Renal cortical epithelial cell (primary cell): ENCODE measurements at places on chromosomes 6 and 20. TPM values are rescaled to one million over a fixed set of nuclear protein-coding genes. Genes with fewer than 3 reads are reported as not detected.

Gene CST5
- not detected in 2 replicates for total RNA-seq

DNA sequence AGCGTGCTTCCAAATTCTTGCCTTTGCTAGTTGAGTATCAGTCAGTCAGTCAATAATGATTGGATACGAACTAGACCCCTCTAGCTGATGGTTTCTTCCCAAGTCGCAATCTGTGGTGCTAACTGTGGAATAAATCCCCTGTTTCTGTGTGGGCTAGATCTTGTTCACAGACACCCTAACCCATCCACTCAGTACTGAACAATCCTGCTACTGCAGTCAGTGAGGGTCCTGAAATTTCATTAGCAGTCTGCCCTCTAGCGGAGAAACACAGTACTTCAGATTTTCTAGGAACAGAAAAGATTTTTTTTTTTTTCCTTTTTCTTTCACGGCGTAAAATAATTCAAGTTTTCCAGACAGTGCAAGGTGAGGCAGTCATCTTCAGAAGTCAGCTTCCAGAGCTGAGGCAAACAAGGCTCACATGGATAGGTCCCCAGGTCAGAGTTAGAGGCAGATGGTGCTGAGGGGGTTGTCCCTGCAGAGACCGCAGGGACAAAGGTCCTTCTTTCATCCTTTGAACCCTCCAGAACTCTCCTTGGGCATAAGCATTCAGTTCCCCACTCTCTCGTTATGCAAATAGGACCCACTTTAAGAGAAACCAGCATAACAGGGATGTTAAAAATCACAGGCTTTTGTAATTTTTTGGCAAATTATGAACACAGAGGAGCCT is 119.6 kb downstream of the SCML4 start:
- DNase-seq = peak; percentile 44

DNA sequence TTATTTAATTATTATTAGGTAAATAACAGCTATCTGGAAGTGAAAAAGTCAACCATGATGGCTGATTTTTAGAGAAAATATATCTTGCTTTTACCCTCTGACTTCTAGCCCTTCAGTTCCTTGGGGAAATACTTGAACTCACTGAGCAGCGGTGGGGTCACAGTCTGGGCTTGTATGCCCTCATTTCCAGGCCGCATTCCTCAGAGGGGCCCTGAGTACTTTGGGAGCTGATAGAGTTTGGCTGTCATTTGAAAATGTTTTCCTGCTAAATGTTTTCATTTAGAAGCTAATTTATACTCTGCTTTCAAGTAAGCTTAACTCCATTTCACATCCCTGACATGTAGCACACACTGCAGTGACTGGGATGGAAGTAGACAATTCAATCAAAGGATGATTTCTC is 1028.5 kb downstream of the KIF16B start:
- DNase-seq = no peak

Gene COL20A1
- total RNA-seq = not detected in 2 replicates

DNA sequence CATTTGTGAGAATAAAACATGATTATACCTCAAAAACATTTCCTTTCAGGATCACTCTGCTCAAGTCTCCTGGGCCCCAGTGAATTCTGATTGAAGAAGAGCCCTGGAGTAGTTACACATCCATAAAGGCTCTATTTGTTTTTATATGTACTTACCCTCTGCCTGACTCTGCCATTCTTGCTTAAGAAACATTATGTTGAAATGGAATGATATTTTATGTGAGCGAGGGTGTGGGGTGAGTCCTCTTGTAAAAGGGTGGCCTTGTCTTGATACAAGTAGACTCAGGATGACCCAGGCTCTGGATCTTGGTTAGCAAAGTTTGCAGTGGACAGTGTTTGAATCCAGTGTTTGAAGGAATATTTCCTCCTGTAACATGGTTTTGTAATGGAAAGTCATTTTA is 215.4 kb upstream of the PREP start:
- no peak for DNase-seq

- DNase-seq = peak; percentile 42
Observed at GRCh38 chr6:149211046-149211571, 106.4 kb upstream of the TAB2 start.

DNA sequence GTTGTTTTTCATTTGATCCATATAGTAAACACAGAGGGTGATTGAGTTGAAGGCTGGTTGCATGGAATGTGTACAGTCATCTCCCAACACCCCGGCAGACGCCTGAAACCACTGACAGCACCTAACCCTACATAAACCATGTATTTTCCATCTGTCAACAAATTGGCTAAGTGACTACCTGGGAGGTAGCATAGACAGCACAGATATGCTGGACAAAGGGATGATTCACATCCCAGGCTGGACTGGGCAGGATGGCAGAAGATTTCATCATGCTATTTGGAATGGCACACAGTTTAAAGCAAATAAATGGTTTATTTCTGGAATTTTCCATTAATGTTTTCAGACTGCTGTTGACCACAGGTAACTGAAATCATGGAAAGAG is 4.4 kb upstream of the VIP start:
- peak; percentile 88 for DNase-seq

DNA sequence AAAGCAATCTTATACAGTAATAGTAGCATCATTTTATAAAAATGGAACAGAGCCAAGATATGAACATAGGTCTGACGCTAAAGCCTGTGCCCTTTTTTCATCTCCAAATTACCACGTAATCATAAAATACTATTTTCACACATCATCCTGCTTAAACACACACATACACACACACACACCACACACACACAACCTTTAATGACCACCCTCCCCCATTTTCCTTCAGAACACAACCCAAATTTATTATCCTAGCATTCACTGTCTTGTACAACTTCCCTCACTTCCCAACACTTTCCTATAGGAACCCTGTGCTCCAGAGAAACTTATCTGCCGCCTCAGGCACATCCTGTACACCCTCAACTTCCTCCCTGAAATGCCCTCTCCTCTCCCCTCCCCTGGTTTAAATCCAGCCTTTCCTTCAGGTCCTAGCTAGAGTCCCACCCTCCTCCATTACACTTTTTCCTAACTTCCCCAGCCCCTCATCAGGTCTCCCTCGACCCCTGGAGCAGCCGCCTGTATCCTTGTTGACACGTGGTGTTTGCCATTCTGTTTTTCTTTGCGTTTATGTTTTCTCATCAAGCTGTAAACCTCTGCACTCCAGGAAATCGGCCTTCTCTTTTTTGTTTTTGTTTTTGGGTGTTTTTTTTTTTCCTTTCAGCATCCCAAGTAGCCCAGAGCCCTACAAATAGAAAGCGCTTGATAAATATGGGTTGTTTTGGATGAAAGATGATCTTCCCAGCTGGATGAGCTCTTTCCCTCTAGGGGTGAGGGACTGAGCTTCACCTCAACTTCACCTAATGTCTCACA is 968 bp upstream of the MMP24 start:
- no peak for DNase-seq

Gene STMND1
- total RNA-seq = not detected in 2 replicates

Gene CNBD2
- total RNA-seq = 1.2 and 3.6 TPM in 2 replicates

Gene ETV7
- 0.40 and 0.87 TPM in 2 replicates for total RNA-seq

GRCh38 chr6:128057946-128058345 is 157.1 kb upstream of the THEMIS start:
- no peak for DNase-seq

DNA sequence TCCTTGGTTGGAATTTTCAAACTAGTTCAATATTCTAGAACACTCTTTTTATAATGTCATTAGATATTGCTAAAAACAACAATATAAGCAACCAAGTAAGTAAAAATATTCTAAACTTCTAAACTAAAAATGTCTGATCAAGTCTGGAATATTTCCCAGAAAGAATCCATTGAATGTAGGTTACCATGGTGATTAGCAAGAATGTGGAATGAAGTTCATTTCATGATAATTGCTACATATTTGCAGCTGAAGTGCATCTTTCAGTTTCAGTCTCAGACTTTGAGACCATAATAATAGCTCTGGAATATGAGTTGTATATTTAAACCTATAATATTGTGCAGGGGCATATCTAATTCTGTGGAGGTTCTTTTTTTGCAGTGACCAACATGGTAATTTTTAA is 61.0 kb upstream of the NKAIN2 start:
- no peak for DNase-seq

Gene C6orf141
- 2.4 and 4.7 TPM in 2 replicates for total RNA-seq

GRCh38 chr6:12899046-12899833 is 182.7 kb downstream of the PHACTR1 start:
- no peak for DNase-seq

GRCh38 chr6:113301651-113302050 is 555.5 kb upstream of the MARCKS start:
- no peak for DNase-seq

Gene LRRN4
- 81.4 and 113 TPM in 2 replicates for total RNA-seq

DNA sequence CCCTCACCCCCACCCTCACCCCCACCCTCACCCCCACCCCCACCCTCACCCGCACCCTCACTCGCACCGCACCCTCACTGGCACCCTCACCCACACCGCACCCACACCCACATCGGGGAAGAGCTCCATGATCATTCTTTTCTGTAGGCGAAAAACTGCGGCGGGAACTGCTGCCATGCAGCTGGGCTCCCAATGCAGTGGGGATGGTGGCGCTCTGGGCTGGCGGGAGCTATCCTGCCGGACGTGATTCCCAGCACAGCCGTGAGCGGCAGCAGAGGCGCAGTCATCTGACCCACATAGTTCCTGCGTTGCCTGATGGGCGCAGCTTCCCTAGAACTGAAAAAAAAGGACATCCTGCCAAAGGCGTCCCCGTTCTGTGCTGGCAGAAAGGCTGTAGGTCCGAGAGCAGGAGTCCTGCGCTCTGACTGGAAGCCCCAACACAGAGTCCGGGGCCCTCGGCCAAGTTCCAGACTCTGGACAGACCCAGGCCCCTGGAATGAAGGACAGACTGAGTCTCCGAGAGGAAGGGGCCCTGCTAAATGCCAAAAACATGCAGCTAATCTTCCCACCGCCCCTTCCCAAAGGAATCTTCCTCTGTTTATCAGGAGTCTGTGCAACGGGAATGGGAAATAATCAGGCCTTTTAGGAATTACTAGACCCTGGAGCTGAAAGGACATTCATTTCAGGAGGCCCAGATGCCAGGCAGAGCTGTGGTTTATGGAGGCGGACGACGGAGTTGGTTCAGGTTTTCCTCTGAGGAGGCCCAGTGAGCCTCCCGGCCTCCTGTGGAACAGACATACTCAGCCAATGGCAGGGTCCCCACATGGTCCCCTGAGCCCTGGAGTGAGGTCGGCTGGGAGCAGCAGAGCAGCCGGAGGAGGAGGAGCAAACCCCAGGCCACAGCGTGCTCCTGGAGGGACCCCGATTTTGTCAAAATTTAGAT is 14.1 kb upstream of the TCFL5 start:
- DNase-seq = peak; percentile 52

DNA sequence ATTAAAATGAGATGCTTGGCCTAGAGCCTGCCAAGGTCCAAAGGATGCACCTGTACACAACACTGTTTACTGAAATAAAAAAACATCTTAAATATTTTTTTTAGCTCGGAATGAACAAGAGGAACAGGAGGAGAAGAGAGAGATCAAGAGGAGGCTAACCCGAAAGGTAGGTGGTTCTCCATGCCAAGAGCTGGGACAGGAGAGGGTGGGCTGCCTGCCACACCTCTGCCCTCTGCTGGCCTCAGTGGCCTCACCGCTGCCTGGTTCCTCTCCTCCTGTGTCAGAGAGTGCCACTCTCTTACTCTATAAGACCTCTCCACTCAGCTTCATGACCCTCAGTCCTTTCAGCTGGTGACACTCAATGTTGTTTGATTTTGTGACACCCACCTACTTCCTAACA is 50.2 kb downstream of the TBC1D7 start:
- DNase-seq = no peak

- no peak for DNase-seq
Observed at GRCh38 chr6:6191476-6191875, 129.0 kb downstream of the F13A1 start.

DNA sequence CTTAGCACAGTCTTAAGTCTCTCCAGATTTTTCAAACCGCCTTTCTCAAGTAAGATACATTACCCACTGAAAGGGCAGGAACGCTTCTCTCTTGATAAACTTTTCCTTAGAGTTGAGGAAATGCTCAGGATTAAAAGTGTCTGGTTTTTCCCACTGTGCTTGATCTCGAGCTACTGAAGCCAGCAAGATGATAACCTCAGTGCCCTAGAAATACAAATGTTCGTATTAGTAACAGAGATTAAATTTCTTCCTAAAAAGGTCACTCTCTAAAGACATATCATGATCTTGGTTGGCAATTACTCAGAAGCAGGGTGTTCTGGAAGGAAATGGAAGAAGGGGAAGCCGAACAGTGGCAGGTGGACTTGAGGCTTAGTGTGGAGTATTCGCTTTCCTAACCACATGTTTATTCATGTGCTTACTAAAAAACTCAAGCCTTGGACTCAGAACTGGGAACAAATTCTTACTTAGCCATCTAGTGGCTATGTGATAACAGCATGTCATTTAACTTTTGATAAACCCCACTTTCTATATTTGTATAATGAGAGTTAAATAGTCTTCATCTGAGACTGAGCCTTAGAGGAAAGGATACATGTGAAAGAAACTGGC is 20.1 kb downstream of the C6orf141 start:
- DNase-seq = peak; percentile 60

GRCh38 chr20:50932691-50933280 is 1.5 kb upstream of the ADNP start:
- no peak for DNase-seq
